Bone marrow (tissue), 2 donors: ENCODE measurements at places on chromosomes 7 and 10.
A peak's percentile ranks its signal among the peaks of the same experiment; 100 is the strongest.

DNA sequence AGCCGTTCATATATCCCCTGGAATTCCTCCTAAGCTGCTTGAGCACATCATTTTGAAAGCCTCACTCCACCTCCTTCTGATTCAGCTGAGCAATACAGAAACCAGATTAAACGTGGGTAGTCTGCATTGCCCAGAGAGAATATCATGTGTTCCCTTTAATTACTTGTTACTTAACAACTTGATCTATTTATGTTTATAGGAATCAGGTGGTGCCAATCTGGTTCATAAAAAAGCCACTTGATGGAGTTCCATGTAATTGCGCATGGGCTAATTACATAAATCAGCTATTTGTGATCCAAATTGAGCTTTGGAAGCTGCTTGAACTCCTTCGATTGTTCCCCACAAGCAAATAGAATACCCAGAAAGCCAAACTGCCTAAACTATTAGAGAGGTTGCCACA lies 114.7 kb upstream of the ADCY1 start:
- no peak for DNase-seq

GRCh38 chr7:151560243-151560642 lies 40.5 kb upstream of the RHEB start:
- DNase-seq, result no peak

GRCh38 chr7:144869082-144869481 lies 33.2 kb upstream of the TPK1 start:
- no peak for DNase-seq

DNA sequence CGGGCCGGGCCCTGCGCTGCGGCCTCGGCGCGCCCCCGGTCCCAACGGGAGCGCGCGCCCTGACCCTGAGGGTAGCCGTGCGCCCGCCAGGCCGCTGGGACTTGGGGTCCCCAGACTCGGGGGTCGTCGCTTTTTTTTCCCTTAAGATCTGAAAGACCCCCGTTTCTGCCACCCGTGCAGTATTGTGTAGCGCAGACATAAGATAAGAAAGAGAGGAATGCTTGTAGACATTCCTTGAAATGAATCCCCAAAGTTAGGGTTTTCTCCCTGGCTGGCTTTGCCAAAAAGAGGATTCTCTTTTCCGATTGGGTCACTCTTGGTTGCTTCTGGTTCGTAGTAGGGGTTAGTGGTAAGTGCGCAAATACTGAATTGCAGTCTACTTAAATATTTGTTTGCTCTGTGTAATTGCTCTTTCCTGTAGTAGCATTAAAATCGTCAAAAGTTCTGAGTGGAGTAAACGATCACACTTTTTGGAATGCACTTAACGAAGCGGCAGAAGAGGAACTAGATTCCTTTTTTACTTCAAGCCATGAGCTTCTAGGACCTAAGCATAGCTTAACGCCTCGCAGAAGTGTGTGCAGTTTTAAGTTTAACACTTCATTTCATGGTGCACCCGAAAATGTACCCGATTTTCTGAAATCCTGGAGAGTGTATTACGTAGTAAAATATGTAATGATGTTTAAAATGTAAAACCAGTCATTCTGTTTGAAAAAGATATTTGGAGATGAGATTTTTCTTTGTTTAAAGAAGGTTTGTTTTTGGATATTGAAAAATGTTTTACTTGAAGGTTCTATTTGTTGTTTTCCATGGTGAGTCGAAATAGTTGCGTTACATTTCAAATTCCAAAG lies 1.3 kb downstream of the CUL1 start:
- DNase-seq, result no peak

- DNase-seq, result no peak
Measured at GRCh38 chr7:155589001-155589980, 42.9 kb upstream of the CNPY1 start.

- no peak for DNase-seq
Measured at GRCh38 chr10:121091961-121092719, 241.0 kb downstream of the WDR11 start.

- no peak for DNase-seq
Measured at GRCh38 chr7:44150466-44150832, 9.3 kb upstream of the MYL7 start.

GRCh38 chr7:5477723-5478531 lies 54.3 kb upstream of the TNRC18 start:
- peak; percentile 57 for DNase-seq

DNA sequence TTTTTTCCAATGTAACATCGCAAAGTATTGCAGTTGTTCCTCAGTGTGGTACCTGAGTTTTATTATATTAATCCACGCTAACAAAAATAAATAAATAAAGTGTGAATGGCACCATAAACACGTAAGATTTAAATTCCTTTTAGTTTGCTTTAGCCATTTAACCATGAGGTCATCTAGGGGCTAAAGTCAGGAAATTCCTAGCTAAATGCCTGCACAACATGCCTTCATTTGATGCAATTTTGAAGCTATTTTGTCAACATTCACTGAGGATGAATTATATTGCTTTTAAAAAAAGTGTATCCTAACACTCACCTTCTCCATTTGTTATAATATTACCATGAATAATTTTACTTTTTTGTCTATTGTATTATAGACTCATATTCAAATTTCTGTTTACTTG lies 714.4 kb downstream of the GATA3 start:
- DNase-seq, result no peak

DNA sequence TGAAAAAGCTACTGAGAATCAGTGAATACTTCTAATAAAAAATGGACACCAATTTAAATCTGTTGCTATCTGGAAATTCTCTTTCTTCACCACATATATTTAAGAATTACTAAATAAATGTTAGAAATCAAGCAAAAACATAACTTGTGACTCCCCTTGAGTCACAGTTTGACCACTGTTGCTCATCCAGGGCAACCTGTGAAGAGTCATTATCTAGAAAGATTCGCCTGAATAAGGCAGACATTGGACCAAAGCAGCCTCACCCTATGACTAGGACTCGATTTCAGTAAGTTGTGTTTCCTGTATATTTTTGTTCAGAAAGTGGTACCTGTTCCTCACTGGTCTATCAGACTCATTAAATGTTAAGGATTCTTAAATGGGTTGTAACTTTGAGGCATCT lies 572.4 kb downstream of the ATRNL1 start:
- DNase-seq, result no peak

DNA sequence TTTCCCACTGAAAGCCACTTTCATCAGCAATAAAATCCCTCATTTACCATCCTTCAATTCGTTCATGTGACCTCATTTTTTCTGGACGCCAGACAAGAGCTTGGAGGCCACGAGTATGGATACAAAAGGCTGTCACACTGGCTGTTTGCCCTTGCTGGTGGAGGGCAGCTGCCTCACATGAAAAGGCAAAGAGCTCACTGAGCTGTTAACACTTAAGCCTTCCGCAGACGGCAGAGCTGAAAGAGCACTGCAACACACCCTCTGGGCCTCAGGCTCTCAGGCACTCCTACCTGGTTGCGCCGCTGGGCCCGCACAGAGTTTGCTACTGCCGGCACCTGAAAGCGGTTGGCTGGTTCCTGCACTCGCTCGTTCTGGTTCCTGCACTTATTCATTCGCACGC lies 193.5 kb downstream of the CFTR start:
- no peak for DNase-seq

DNA sequence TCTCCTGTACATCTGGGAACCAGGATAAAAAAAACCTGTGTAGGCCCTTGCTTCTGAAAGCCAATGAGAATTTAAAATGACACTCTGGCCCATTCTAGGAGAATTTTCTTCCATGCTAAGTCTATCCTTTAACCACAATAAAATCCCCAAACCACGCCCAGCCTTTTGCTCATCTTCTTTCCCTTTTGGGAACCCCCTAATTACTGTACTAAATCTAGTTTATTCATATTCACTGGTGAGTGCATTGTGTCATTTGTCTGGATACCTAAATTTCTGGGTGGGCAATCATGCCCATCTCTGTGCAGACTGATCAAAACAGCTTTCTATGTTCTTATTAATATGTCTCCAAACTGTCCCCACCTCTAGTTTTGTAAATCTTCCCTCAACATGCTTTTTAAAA lies 11.7 kb upstream of the CDK14 start:
- DNase-seq, result no peak

- DNase-seq, result no peak
Measured at GRCh38 chr7:83930262-83930661, 264.3 kb downstream of the SEMA3A start.

DNA sequence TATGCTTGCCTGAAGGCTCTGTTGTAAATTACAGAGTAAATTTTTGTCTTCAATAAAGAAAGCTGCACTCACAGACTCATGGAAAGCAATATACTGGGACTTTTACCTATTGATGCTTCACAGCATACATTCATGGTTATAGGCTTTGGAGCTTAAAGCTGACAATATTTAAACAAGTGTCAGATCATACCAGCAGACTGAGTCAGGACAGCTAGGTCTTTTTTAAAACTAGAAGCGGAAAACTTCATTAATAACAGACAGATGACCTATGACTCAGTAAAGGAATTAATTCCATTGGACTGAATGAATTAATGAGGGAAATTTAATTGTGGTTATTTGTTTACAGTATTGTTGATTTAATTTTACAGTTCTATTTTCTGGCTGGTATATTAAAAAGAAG lies 165.8 kb upstream of the DGKB start:
- no peak for DNase-seq

GRCh38 chr10:43728425-43728824 lies 79.7 kb upstream of the ZNF32 start:
- DNase-seq, result no peak

DNA sequence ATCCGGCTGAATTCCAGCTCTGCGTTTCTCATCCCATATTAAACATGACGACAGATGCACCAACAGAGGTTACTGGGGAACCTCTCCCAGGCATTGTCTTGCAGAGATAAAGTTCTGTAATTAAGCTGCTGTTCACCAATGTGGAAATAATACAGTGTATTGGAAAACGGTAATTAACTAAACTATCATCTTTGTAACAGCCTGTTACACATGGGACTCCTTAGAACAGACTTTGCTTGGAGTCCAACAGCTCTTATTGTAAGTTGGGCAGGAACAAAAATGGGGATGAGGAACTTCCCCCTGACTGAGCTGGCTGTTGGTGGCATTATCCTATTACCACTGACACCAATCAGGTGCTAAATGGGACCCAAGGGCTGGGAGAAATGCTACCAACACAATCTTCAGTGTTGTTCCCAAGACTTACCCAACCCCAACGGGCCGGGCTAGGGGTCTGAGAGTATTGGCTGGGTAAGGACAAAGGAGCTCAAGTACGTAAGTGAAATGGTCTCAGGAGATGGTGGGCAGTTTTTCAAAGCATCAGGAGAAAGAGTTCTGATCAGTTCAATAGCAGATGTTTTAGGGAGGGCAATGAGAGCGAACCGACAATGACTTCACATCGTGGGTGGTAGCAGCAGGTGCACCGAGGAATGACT lies 759.4 kb downstream of the GRID1 start:
- no peak for DNase-seq

DNA sequence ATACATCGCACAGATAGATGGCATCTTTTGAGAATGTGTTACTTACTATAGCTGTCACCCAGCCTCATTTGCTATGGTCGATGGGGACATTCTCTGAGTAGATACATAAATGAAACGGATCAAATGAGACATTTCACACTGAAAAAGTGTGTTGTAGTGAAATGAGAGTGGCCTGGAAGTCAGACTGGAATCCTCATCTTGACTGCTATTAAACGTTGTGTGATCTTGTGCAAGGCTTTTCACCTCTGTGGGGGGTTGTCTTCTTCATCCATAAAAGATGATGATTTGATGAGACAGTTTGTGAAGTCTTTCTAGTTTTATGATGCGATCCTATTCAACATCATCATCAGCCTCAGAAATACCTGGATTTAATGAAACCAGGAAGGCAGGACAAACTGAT lies 155.4 kb upstream of the MYO3A start:
- no peak for DNase-seq

DNA sequence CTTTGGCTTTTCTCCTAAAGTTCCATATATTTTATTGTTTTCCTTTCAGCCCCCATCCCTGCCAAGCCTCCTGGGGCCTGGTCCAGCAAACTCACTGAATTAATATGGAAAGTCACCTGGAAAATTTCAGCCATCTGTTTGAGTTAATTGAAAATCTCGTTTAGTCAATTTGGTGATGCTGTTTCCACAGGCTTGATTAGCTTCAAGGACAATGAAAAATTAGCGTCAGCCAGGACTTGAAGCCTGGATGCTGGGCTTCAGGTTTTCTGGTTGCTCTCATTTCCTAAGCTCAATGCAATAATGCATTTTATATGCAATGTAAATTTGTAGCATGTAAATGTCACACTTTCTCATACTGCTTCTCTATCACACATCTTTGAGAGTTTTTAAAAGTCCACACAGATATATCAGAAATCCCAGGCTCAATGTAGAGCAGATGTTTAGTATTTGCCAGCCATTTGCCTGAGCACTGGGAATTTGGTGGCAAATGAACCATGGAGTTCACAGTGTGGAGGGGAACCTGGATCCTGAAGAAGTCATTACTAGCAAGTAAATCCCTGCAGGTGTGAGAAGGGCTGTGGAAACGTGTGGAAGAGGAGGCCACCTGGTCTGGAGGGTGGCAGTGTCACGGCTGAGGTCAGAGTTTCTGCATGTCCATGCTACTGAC lies 228.5 kb downstream of the PAXIP1 start:
- no peak for DNase-seq

- DNase-seq, result no peak
Measured at GRCh38 chr10:18400201-18400905, 251.0 kb downstream of the NSUN6 start.

DNA sequence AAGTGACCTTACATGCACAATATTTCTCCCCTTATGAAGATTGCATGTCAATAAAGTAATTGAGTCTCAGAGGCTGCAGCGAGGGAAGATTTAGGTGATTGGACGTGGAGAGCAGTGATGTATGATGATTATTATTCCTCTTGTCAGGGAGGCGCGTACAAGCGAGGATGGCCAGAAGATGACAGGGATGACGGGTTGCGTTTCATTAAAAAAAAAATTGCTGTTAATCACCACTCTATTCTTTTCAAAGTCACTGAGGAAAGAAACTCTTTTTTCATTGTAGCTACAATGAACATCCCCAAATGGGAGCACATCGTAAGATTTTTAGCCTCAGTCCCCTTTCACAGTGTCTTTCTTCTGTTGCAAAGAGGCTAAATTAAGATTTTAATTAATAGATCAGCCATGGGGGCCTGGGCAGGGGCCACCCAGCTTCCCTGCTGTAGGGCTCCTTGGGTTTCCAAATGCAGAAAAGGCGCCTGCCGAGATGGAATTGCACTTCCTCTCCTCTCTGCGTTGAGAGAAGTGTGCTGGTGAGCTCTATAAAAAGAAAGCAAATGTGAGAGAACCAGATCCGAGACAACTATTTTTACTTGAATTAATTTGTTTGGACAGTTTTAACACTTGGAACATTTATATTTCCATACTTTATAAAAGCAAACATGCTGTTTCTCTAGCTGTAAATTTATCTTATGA lies 998.1 kb downstream of the LRMDA start:
- no peak for DNase-seq

- no peak for DNase-seq
Measured at GRCh38 chr7:152709287-152710152, 33.6 kb upstream of the XRCC2 start.

GRCh38 chr10:7525314-7526016 lies 114.6 kb upstream of the SFMBT2 start:
- peak; percentile 49 for DNase-seq
